Cardiac muscle cell (in vitro differentiated cells and primary cell): ENCODE measurements at places on chromosomes 1 and 21.

- no peak for DNase-seq
These were observed 186.0 kb upstream of the PTGFR start for GRCh38 chr1:78304761-78305160.

GRCh38 chr21:35427320-35428000, 378.4 kb upstream of the RUNX1 start:
- no peak for DNase-seq

DNA sequence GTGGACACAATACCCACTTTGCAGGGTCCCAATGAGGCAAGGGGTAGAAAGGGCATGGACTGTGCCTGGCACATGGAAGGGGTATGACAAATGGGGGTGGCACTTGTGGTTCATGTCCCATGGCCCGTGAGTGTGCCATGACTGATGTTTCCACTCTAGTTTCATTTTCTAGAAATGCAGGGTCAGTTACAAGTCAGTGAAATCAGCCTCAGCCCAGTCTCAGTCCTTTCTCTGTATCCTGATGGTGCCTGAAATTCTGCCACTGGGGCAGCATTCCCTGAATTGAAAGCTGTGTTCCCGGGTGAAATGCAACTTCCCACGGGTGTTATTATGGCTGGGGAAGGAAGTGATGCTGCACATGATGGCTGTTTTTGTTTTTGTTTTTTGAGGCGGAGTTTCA, 110.8 kb upstream of the ZBTB40 start:
- DNase-seq: no peak

DNA sequence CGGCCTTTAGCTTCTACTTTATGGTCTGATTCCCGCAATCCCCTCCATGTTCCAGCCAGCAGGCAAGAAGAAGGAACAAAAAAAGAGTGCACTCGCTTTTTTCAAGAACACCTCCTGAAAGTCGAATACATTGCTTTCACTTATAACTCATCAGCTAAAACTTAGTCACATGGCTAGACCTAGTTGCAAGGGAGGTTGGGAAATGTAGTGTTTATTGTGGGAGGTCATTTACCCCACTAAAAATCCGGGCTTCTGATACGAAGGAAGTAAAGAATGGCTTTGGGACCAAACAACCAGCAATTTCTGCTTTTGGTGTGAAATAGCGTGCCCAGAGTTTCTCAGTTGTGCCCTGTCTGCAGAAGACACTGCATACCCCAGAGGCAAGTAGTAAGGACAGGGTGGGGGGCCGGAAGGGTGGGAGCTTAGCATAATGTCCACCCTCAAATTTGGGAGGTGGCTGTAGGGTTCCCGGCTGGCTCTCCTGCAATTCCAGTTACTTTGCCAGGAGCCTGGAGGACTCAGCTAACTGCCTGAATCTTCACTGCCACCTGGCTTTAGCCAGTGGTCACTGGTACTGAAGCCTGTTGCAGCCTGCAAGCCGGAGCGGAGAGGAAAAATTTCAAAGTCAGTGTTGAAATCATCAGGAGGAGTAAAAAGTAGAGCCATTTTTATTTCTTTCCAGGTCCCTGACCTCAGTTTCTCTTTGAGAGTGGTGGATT, 57.7 kb upstream of the F3 start:
- DNase-seq: peak; percentile 39

DNA sequence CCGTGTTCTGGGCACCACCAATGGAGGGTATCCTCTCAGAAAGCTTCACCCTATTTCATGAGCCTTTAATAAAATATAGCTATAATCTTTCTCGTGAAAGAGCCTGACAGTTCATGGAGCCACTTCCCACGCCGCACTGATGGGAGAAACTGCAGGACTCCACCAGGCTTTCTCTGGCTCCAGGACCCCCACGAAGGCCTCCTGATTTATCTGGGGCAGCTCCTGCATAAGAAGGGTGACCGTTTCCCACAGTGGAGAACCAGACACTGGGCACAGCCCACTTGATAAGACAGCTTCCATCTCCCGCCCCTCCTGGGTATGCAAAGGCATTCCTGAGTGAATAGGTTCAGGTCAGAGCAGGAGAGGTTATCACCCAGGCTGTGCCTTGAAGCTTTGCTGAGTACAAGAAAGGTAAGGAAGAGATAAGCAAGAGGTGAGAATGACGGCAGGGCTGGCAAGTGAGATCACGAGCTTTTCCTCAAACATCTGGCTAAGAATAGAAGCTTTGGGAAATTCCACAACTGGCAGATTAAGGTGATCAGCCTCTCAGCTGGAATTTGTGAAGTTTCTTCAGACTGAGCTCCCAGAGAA, 499.8 kb downstream of the KIF26B start:
- peak; percentile 13 for DNase-seq

- no peak for DNase-seq
These were observed 180.7 kb downstream of the ETS2 start for GRCh38 chr21:38986406-38986805.

- DNase-seq: no peak
These were observed 16.9 kb upstream of the EFNA1 start for GRCh38 chr1:155110826-155111225.

- DNase-seq: no peak
These were observed 996 bp upstream of the C1orf159 start for GRCh38 chr1:1116701-1117468.

DNA sequence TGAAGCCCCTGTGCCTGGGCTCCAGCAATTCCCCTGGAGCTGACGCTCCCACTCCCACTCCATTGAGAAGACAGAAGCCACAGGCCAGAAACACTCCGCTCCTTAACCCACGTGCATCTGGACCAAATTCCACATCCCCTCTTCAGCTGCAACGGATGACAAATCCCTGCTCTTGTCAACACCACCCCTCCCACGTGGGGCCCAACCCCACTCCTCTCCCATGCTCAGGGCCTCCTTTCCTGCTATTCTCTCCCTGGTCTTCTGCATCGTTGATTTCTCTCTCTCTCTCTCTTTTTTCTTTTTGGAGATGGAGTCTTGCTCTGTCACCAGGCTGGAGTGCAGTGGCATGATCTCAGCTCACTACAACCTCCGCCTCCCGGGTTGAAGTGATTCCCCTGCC, 18.3 kb downstream of the CA6 start:
- peak; percentile 25 for DNase-seq

DNA sequence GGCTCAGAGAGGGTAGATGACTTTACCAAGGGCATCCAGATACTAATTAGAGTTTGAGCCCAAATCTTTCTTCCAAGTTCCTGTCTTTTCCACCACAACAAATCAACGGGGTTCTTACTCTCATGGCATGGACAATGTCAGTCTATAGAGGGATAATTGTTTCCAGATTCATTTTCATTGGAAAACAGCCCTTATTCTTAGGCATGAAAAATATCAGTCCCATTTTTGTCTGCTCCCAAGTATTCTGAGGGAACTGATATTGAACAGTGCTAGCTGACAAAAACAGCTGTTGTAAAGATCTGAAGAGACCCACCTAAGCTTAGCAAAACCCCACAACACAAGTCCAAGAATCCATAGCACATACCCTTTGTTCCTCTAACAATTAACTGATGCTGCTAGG, 349.1 kb upstream of the BEND5 start:
- DNase-seq: no peak

GRCh38 chr1:157194731-157195520, 56.7 kb upstream of the ETV3 start:
- DNase-seq: no peak

GRCh38 chr21:34348890-34349519, 14.8 kb upstream of the KCNE2 start:
- DNase-seq: no peak

GRCh38 chr1:204306076-204306475, 53.7 kb downstream of the PLEKHA6 start:
- DNase-seq: no peak

- DNase-seq: no peak
These were observed 97.8 kb downstream of the DUSP10 start for GRCh38 chr1:221644145-221644448.

DNA sequence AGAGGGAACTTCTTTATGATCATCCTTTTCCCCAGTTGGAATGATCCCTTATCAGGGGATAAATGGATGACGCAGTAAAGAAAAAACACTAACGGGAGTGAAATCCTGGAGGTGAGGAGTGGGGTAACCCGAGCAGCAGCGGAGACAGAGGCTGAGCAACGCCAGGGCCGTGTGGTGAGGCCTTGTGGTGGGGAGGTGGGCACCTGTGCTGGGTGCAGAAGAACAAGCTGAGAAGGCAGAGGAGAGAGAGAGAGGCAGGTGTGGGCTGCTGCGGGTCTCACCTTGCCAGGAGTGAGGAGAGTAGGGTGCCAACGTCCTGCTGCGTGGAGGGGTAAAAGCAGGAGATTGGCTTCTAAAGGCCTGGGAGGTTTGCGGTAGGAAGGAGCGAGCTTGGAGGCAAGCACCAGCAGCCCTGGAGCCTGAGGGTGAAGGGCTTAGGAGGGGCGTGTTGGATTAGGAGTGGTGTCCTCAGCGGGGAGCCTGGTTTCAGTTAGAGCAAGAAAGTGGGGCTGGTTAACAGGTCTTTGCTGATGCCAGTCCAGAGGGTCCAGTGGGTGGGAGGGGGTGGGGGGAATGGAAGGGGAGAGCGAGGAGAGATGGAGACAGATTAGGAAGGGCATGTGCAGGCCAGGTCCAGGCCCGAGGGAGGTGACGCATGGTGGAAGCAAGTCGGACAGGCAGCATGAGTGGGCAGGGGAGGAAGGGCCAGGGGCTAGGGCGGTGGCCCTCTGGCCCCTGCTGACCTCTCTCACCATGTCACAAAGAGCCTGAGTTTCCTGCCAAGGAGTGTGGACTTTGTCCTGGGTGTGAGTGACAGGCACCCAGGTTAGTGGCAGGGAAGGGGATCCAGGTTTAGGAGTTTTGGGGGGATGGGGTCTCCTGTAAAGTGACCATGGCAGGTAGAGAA, 36.7 kb upstream of the LHX4 start:
- DNase-seq: no peak

GRCh38 chr1:172276120-172276818, 144.2 kb upstream of the C1orf105 start:
- DNase-seq: no peak

DNA sequence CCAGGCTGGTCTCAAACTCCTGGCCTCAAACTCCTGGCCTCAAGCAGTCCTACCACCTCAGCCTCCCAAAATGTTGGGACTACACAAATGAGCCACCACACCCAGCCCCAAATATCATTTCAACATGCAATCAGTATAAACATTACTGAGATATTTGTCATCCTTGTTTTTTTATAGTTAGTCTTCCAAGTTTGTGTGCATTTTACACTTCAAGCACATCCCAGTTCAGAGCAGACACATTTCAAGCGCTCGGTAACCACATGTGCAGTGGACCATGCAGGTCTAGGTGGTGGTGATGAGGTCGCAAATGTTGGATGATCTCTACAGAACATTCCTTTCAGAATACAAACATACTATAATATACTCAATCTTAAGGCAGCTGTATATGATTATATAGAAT, 23.8 kb upstream of the APP start:
- no peak for DNase-seq

- DNase-seq: no peak
These were observed 19.0 kb downstream of the MRPS6 start for GRCh38 chr21:34092262-34092921.
